ENCODE measurements at places on chromosomes 5 and 9.

GRCh38 chr5:65834306-65834705 is 92.1 kb upstream of the ERBIN start:
- no peak for DNase-seq

- DNase-seq: no peak
Measured at GRCh38 chr5:171401167-171401947, 13.7 kb downstream of the NPM1 start.

DNA sequence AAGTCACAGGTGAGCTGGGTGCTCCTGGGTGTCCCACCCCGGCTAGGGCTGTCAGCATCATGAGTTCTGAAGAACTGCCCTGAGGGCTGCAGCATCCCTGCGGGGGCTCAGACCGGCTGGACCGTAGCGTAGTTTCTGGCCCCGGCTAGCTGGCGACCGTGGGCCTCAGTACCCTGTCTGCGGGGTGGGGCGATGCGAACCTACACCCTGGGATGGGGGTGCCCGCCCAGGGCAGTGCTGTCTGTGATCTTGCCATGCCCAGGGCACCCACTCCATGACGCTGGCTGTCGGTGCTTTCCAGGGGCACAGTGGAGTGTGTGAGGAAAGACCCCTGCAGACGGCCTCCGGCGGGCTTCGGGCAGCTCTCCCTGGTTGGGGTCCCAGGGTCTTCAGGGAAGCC is 66.5 kb upstream of the IRX4 start:
- no peak for DNase-seq

DNA sequence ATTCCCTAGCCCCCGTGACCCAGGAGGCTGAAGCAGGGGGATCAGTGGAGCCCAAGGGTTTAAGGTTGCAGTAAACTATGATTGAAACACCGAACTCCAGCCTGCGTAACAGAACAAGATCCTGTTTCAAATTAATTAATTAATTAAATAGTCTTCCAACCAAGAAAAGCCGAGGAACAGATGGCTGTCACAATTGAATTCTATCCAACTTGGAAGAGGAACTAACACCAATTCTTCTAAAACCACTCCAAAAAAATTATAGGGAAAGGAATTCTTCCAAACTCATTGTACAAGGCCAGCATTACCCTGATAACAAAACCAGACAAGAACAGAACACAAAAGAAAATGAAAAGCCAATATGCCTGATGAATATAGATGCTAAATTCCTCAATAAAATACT is 43.4 kb upstream of the RGS7BP start:
- DNase-seq: no peak

DNA sequence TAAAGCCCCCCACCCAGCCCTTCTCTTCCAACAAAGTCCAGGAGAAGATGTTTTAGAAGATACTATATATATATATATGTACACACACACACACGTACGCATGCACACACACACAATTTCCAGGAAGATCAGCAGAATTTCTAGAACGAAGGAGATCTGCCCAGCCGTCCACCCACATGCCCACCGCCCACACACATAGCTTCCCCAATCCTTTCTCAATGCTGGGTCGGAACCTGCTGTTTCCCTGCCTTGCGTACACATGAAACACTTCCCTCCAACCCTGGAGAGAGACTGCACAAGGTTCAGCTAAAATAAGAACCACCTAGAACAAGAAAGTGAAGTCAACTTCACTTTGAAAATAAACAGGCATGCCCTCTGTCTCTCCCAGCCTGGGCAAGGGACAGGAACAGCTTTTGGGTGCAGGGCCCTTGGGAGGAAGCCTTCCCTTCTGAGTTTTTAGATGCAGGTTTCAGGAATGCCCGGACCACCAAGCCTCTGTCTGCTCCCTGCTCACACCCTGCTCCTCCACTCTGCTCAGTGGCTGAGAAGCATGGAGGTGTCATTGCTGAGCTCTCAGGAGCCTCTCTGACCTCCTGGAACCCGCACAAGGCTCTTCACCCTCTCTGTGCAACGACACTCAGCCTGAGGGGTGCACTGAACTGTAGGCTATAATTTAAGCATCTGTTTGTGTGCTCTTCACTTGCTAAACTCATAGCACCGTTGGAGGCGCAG is 149.4 kb downstream of the C5orf15 start:
- no peak for DNase-seq

GRCh38 chr5:132419502-132420468 is 50.3 kb downstream of the SLC22A5 start:
- DNase-seq: no peak

DNA sequence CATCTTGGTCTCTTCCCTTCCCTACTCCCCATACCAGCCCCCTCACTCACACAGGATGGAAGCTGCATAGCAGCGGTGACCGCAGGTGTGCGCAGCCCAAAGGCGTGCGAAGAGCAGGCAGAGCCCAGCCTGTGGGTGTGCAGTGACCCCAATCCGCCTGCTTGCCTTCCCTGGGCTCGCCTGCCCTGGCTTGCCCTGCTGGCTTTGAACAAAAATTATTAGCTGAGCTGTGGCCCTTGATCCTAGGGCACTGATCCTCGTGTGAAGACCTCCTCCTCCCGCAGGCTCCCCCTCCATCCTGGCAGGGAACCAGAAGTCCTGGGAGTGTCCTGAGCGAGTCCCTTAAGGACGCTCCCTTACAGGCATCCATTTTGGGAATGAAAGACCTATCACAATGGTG is 31.9 kb downstream of the MORN5 start:
- no peak for DNase-seq

Data from HS-27A (cell line).